ENCODE measurements at places on chromosomes 6 and 20.

DNA sequence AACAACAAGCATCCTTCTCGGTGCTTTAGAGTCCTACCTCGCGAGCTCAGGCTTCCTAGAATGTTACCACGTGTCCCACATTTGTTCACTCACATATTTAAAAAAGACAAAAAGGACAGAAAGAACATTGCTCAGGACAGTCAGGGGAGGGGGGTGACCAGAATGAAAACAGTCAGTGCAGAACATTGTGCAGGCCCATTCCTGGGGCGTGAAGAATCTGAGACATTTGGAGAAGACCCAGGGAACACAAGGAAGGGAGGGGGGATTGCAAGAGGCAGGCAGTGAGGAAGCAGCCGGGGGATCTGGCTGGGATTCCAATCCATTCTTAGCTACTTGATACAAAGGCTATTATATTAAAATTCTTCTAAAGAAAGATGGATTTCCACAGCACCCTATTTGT, 270.4 kb upstream of the CITED2 start:
- no peak for DNase-seq

DNA sequence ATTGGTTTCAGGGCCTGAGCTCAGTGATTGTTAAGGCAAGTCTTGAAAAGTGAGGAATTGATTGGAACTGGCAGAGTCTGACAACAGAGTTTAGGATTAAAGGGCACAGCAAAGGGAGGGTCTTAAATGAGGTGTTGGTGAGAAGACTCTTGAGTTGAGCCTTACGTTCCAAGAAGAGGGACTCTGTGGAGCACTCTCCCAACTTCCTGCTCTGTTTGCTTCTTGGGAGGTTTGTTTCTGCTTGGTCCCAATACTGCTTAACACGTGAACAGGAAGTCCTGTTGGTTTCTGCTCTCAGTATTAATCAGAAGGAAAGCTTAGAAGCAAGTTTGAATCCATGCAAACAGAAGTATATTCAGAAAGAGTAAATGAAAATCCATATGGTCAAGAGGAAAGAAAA, 15.6 kb upstream of the SYNDIG1 start:
- no peak for DNase-seq

DNA sequence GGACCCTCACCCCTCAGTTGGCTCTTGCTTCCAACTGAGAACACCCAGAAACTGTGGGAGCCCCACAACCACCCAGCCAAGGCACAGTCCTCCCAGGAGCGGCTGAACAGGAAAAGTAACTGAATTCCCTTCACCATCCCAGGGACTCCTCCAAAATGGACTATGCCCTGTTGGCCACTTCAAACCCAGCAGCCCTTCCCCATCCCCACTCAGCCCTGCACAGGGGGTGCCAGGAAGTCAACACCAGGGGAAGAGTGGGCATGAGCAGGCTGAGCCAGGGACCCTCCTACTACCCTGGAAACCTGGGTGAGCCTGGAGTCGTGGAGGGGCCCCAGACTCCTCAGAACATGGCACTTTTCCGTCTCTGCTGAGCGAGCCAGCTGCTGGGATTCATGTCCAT, 10.3 kb downstream of the GUCA1B start:
- DNase-seq: no peak

DNA sequence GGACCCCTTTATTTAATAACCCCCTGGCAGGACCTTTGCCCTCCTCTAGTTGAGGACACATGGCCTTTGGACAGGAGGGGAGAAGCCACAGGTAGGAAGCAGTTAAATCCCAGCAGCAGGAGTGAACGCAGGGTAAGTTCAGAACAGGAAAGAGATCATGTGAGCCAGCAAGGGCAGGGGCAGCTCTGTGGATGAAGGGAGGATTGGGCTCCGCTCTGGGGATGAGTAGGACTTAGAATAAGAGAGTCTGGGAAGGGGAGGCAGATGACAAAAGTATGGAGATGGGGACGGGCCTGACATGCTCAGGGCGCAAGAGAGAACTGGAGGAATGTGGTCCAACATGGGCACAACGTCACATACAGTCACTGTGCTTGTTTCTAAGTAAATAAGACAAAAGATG, 89.0 kb downstream of the NDUFAF5 start:
- DNase-seq: no peak

GRCh38 chr20:57501461-57502335, 23.2 kb downstream of the CTCFL start:
- DNase-seq: no peak

DNA sequence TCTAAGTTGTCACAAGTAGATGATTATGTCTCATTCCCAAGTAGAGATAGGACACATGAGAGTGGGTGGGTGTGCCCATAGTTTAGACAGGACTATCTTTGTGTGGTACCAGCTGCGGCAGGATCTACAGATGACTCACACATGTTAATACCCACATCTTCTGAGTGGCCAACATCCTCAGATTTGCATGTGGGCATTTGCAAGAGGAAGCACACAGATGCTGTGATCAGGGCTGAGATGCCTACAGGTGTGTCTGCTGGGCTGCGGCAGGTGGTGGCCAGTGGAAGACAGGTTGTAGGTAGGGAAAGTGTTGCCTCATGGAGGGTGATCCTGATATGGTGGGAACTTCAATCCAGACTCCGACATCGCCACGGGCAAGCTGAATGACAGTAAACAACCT, 50.8 kb downstream of the UTRN start:
- no peak for DNase-seq

- no peak for DNase-seq
Measured at GRCh38 chr6:134196568-134197193, 121.2 kb downstream of the SGK1 start.

- DNase-seq: no peak
Measured at GRCh38 chr20:55472704-55473103, 532.6 kb downstream of the CBLN4 start.

DNA sequence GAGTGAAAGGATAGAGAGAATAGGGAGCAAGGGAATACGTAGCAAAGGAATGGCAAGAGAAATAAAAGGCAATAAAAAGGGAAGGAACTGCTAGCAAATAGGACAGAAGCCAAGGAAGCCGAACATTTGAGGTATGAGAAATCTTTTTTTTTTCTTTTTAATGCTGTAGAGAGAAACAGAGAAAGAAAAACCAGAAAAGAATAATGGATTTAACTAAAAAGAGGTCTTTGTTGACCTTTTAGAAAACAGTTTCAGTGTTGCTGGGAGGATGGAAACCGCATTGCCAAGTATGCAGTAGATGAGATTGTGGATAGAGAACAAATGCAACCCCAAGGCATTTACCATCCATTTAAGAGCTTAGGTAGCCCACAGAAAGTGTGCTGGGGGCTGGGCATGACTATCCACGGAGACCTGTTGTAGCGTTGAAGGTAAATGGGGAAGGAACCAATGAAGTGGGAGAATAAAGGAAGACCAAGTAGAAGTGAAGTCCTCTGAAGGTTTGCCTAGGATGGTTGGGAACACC, 23.3 kb upstream of the C6orf62 start:
- no peak for DNase-seq

DNA sequence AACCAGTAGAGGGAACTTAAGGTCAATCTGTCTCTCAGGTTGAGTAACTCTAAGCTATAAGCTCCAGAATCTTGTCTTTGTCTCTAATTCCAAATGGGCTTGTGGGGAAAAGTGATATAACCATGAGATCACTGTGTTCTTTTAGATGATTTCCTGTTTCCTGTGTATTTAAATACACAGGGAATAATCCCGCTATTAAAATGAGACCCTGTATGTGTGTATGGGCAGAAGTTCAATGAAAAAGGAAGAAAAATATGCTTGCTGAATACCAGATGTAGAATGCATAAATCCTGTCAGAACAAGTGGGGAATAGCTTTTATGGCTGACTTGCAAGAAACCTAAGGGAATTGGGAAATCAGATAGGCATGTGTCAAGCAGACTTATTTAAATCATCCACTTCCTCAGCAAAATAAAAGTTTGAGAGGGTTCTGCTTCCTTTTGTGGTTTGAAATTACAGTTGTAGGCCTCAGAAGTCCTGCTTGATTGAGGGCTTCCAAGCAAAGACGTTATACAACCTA, 164.7 kb upstream of the PDE7B start:
- DNase-seq: no peak

DNA sequence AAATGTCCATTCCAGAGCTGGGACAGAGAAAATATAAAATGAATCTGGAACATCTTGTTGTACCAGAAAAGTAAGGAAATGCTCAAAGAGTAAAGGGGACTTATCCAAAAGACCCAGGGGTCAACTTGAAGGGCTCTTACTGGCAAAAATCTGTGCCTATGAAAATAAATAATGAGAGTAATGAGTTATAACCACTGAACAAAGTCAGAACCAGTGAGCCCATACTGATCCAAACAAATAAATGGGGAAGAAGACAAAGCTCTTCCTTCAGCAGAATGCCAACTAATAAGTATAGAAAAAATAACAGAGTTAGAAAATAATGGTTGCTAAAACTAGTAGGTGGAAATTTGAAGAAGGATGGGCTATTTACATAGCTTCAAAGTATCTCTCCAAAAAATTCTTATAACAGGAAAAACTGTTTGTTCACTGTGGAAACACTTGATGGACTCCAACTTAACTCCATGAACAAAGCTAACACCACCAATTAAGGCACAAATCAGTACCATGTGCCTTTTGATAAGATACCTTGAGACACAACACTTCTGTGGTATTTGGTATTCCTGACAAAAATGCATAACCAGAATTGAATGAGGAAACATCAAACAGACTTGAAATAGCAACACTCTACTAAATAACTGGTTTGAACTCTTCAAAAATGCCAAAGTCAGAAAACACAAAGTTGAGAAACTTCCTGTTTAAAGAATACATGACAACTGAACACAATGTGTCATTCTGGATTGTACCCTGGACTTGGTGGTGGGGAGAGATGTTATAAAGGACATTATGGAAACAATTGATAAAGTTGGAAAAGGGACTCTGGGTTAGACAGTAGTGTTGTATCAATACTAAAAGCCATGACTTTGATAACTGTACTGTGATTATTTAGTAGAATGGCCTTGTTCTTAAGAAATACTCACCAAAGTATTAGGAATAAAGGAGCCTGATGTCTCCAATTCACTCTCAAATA, 197.5 kb downstream of the ISM1 start:
- DNase-seq: no peak

DNA sequence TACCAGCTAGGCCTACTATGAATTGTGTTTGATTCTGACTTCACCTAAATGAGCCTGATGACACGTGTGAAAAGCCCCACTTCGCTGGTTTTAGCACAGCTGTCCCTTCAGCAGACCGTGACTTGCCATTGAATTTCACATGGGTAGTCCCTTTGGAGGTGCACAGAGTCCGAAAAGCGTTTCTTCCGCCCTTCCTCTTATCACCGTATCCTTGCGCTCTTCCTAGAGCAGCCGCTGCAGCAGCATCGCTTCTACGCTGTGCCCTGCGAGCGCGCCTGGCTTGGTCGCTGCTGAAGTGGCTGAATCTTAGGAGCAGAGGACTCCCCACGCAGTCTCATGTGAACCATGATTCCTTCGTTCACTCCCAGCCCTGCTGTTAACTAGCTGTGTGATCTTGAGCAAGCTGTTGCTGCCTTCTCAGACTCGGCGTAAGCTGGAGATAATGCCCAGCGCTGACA, 127.0 kb downstream of the PACRG start:
- no peak for DNase-seq

- no peak for DNase-seq
Measured at GRCh38 chr6:45614488-45615285, 237.0 kb upstream of the SUPT3H start.

DNA sequence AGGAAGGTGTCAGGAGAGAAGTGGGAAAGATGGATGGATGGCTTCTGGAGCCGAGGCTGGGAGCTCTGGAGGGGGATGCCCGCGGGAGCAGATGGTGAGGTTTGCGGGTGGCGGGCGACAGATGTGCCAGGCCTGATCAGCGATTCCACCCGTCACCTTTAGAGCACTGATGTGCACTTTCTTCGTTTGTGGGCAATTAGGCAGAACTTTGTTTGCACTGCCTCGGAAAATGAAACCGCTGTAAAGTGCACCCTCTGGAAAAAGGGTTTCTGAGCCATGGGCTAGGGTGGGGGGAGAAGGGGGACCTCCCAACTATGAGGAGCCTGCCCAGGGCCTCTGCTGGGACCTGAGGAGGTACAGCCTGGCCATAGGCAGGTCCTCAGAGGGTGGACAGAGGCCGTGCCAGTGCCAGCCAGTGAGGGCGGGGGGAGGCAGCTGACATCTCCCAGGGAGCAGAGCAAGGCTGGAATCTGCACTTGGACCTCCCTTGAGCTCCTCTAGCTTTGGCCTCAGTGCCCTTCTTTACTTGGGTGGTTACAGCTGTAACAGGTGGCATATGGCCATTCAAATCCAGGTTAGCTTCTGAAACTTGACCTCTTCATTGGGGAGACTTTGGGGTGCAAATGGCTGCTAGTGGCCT, 58.7 kb downstream of the CD40 start:
- peak; percentile 36 for DNase-seq

- no peak for DNase-seq
Measured at GRCh38 chr6:16773362-16773761, 12.1 kb upstream of the ATXN1 start.

DNA sequence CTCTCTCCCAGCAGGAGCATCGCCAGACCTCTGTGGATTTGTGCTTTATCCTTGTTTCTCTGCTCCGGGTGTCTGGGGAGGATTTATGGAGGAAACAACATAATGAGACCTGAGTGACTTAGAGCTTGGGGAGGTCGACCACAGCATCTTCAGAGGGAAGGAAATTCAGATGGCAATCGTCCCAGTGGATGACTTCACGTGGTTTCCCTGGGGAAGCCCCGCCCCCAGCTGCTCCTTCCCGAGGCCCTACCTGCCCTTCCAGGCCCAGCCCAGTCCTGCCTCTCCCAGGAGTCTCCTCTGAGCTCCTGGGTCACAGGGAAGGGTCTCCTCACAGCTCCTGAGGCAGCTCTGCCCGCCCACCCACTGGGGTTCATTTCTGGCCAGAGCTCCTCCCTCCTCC, 430.3 kb upstream of the SULF2 start:
- no peak for DNase-seq

DNA sequence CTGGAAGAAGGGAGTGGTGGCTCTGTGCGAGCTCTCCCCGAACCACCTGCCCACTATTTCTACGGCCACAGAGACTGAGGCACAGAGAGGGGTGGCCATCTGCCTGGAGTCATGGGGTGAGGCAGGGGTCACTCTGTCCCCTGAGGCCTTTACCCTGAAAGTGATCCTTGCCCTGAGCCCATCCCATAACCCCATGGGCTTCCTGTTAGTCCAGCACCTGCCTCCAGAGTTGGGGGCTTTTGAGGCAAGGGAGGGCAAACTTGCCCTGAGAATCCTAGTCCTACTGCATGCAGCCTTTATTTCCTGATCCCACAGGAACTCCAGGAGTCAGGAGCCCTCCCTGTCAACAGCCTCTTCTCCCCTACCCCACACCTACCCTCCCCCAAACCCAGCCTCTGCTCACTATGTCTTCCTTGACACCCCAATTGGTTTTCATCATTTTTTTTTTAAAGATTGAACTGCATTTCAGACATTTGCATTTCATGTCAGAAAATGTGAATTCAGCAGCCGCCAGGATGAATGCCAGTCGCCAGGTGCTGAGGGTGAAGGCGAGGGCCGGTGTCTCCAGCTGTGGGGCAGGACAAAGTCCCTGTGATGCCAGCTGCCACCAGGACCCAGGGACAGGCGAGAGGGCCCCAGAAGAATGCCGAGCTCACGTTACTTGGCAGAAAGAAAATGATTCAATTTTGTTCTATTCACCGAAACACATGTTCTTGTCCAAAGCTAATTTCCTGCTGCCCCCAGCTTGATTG, 47.6 kb upstream of the NNAT start:
- DNase-seq: no peak

- no peak for DNase-seq
Measured at GRCh38 chr6:49668083-49668511, 31.5 kb upstream of the RHAG start.

- no peak for DNase-seq
Measured at GRCh38 chr6:90216072-90216977, 80.3 kb downstream of the BACH2 start.
